ENCODE measurements at places on chromosomes 7 and 10. TPM values are rescaled to one million over a fixed set of nuclear protein-coding genes. Genes with fewer than 3 reads are reported as not detected.

Gene PRSS37
- total RNA-seq = not detected

Gene GPR15LG
- total RNA-seq = not detected

Gene MLXIPL
- total RNA-seq = not detected

DNA sequence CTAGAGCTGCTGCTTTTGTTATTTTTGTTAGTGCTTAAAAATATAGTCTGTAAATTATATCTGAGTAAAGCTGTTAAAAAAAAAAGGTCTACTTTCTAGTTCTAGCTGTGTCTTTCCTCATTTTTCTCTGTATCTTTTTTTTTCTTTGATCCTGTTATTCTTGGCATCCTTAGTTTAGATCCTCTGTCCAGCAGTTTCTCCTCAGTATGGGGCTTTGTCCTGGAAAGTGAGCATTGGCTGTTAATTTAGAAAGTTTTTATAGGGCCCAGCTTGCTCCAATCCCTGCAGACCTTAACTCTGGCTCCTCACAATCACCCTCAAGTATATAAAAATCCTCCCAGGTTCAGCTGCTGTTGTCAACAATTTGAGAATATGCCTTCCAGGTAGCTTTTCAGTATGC, 23.5 kb downstream of the DDX50 start:
- H3K4me1 ChIP-seq = peaks cover 11% of the 10 kb centered on the region
- no peak for DNase-seq
- peak overlapping the region; percentile 61 for H3K27ac ChIP-seq

GRCh38 chr7:157714166-157715070, 377.6 kb downstream of the DNAJB6 start:
- H3K36me3 ChIP-seq = no peaks in the 10 kb centered on the region
- H3K4me1 ChIP-seq = no peaks in the 10 kb centered on the region
- no peak overlapping the region for H3K27ac ChIP-seq
- H3K4me3 ChIP-seq = no peak overlapping the region
- peaks cover 13% of the 10 kb centered on the region for H3K27me3 ChIP-seq
- DNase-seq = peak; percentile 59

Data from chondrocyte (in vitro differentiated cells).